ENCODE measurements at places on chromosomes 12 and 14.

DNA sequence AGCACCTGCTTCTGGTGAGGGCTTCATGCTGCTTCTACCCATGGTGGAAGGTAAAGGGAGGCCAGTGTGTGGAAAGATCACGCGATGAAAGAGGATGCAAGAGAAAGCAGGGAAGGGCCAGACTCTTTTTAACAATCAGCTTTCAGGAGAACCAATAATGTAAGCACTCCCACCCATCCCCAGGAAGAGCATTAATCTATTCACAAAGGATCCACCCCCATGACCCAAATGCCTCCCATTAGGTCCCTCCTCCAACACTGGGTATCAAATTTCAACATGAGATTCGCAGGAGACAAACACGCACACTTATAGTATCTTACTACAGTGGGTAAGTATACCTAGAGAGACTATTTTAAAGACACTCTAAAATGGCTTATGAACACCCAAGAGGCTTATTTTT lies 80.5 kb upstream of the TMCC3 start:
- no peak for DNase-seq

DNA sequence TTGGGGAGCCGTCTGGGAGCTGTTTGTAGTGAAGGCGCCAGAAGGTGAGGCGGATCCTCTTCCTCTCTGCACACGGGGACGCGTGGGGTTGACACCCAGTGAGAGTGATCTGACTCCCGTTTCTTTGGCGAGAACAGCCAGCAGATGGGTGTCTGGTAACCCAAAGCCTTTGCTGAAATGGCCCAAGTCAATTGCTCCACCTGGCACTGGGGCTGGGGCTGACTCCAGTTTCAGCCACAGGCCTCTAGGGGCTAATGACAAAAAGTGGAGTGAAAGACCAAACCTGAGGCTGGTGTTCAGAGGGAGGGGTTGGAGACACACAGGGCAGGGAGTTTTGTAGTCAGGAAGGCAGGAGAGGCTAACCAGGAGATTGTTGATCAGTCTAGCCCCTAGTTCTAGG lies 87.0 kb downstream of the FRMD6 start:
- peak; percentile 6 for DNase-seq

DNA sequence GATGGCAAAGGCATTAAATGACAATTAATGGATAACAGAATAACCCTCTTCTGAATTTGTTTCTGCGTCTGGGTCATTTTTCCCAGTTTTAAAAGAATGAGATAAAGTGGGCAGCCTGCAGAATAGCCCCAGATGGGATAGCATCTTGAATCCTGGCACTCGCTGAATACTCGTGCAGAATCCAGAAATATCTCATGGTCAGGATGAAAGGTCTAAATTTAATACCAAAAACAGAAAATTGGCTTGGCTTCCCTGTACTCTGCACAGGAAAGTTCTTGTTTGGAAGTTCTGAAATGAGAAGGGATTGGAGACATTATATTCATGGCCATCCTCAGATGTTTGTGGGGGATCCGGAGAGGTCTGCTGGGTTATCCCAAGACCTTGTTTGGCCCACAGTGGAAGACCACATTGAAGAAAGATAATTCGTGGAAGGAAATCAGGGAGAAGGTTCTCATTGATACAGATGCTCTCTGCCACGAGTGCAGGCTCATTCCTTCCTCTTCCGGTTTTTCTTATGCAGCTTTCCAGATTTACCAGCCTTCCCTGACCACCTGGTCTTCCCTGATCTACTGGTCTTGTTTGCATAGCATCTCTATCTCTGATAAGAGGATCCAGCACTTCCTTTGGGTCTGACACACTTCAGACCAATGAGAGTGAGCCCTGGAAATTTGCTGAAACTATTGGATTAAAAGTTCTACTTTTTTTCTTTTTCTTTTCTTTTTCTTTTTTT lies 6.0 kb upstream of the IFT81 start:
- DNase-seq, result no peak

- no peak for DNase-seq
Measured at GRCh38 chr12:119113496-119113986, 65.2 kb upstream of the HSPB8 start.

DNA sequence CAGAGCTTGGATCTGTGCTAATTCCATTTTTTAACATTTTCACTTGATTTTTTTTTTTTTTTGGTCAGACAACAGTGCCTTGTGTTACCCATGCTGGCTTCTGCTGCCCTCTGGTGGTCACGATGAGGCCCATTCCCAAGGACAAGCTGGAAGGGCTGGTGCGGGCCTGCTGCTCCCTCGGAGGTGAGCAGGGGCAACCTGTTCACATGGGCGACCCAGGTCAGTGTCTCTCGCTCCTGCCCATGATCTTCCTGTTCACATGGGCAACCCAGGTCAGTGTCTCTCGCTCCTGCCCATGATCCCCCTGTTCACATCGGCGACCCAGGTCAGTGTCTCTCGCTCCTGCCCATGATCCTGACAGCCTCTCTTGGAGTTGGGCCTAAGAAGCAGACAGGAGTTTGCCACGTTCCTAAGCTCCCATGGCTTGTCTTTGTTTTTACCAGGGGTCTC lies 59.4 kb downstream of the DGLUCY start:
- peak; percentile 89 for DNase-seq

GRCh38 chr12:68514807-68515411 lies 95.8 kb upstream of the RAP1B start:
- peak; percentile 43 for DNase-seq

GRCh38 chr12:71195338-71195896 lies 37.6 kb upstream of the TSPAN8 start:
- DNase-seq, result no peak

DNA sequence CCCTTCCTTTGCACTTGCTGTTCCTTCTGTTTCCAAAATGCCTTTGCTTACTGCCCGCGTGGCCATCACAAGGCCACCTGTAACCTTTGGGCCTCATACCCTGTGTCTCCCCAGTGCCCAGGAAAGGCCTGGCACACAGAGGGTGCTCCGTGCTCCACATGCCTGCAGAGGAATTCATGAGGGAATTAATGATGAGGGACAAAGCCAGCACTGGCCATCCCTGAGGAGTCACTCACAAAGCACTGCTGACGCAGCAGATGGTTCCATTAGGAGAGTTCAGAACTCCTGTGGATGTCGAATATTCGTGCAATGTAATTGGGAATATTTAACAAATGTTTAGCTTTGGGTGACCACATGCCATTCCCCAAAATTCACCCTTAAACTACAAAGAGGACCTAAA lies 49.6 kb upstream of the PRMT8 start:
- DNase-seq, result no peak

- no peak for DNase-seq
Measured at GRCh38 chr12:90999966-91000365, 4.8 kb downstream of the EPYC start.

Data from hematopoietic multipotent progenitor cell treated with erythropoietin and hydrocortisone succinate and interleukin-3 and kit ligand, for 4 days (in vitro differentiated cells).